Renal pelvis (tissue), 12 donors: ENCODE measurements at places on chromosomes 2 and 18. TPM values are rescaled to one million over a fixed set of nuclear protein-coding genes. Genes with fewer than 3 reads are reported as not detected.

DNA sequence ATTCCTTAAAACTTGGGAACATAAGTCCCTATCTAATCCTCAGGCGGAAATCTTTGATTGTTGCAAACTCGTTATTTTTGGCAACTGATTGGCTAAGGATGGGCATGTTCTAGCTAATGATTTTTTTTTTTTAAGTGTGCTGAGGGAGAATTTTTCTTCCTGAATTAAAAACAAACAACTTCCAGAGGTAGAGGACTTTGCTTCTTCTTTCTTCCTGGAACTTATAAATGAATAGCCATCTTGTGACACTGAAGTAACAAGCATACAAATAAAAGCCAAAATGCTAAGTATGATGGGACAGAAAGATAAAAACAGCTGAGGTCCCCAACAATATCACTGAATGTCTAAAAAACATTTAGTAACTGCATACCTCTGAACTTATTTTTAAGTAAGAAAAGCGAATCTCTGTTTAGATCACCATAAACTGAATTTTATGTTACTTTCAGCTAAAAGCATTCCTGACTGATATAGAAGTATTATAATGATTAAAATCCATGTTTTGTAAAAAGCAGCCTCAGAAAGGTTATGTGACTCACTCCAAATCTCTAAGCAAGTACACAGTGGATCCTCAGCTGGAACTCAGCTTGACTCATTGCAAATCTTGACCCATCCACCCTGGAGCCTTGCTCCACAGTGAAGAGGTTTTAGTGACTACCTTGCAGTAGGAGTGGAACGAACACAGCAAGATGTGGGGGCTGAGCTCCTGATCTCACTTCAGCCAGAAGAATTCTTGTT is 344.4 kb downstream of the CLIP4 start:
- no peak for DNase-seq

DNA sequence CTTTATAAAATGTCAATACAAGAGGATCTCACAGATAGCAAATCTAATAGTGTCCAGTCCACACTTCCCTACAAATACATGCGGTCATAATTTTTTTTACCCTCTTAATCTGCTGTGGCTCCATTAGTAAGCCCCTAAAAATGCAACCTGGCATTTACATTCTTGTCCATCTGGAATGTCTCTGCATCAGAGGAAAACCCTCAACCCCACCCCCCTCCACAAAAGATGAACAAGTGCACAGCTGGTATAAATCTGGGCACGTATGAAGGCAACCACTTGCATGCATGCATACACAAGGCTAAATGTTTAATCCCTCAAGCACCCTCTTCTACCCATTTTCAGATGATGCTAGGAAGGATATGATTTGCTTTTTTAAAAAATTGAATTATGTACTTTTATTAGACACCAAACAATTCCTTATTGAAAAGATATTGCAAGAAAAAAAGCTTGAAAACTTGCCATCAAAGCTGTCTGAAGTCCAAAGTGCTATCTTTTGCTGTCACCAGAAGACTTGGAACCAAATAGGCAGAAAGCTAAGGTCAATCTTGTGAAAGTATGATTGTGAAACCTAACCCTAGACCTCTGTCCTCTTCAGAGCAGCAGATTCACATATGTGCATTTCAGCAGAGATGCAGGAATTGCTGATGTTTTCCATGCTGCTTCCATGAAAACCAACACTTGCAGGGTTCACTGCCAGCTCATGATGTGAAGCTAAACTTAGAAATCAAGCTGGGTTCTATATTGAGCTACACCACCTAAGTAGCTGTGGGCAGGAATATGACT is 39.0 kb downstream of the IRS1 start:
- no peak for DNase-seq

The HOXD13 gene
- polyA plus RNA-seq = 0.33 TPM

- no peak for DNase-seq
Observed at GRCh38 chr2:68716604-68717304, 17.9 kb upstream of the ARHGAP25 start.

GRCh38 chr2:150445398-150445797 is 42.1 kb downstream of the RND3 start:
- DNase-seq = no peak

The CRYBA2 gene
- polyA plus RNA-seq = not detected

DNA sequence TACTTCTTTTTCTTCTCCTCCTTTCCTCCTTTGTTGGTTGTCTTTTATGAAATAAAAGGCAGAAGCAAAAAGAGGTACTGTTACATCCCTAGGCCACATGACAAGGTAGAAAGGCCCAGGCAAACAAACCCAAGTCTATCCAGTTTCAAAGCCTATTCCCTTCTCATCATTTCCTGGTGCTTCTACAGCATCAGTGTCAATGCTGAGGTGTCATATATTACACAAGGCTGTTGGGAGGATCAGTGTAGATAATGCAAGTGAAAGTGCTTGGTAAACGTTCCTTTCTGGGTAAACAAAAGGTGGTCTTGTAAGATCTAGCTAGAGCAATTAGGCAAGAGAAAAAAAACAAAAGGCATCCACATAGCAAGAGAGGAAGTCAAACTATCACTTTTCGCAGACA is 64.9 kb downstream of the EVA1A start:
- DNase-seq = no peak

DNA sequence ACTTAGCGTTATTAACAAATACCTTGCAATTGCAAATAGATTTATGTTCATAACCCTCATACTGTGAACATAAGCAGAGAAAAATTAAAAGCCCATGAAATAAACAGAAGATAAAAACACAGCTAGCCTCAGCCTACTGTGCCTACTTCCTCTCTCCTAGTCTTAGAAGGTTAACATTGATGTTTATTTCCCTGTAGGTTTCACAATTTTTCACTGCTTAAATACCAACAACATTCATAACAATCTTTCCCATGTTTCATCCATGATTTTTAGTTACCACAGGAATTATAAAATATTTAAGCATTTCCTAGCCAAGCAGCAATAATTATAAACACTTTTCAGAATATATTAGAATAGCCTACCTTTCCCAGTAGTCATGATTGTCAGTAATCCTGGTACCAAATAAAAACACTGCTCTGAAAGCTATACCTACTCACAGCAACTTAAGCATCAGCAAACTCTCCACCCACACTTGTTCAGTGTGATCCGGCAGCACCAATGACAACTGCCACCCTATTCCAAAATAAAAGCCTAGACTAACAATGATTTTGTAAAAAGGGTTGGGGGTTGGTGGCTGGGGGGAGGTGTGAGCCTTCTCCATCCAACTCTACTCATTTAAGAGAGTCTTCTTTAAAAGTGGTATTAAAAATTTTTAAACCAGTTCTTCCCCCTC is 40.6 kb upstream of the RNU4ATAC start:
- no peak for DNase-seq

The GALNT13 gene
- polyA plus RNA-seq = 2.0 TPM
